ENCODE measurements at places on chromosomes 7 and 10.

DNA sequence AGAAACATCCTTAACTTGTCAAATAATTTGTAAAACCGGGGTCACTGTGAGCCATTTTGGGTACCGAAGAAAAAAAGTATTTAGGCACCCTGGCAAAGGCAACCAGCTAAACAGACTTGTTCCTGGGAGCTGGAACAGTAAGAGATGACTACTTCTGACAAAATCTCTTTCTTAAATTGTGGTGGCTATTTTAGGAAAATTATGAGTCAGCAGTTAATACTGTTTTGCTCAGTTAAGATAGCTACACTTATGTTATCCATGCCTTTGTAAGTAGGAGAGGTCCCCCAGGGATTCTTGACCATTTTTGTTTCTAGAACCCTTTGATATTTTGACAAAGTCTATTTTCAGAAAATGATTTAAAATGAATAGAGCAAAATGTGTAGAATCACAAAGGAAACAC lies 68.7 kb downstream of the TAX1BP1 start:
- DNase-seq = no peak

GRCh38 chr10:20596911-20597310 lies 300.2 kb downstream of the NEBL start:
- no peak for DNase-seq

DNA sequence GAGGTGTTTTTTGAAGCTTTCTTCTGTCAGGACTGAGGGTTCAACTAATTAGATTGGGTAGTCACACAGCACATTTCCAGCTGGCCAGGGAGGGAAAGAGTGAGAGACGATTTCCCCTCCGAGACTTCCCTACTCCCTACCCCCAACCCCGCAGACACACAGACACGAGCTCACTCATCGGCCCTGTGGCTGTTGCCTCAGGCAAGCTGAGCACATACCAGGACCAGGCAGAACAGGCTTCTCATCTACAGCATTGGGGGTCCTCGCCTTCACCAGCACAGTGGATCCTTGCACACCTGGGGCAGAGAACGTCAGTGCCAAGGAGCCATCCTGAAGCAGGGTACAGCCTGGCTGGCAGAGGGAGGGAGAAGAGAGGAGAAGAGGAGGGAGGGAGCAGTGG lies 144.1 kb downstream of the TMEM178B start:
- DNase-seq = no peak

- no peak for DNase-seq
Observed at GRCh38 chr10:109393425-109393824, 529.9 kb downstream of the XPNPEP1 start.

DNA sequence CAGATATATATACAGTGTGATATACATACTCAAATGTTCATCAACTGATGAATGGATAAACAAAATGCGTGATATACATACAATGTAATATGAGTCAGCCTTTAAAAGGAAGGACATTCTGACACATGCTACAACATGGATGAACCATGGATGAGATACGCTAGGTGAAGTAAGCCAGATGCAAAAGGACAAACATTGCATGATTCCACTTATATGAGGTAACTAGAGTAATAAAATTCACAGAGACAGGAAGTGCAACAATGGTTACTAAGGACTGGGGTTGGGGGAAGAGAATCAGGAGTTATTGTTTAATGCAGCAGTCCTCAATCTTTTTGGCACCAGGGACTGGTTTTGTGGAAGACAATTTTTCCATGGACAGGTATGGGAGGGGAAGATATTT lies 47.3 kb upstream of the PIK3AP1 start:
- DNase-seq = no peak

GRCh38 chr10:93420091-93420490 lies 62.0 kb downstream of the MYOF start:
- no peak for DNase-seq

- no peak for DNase-seq
Observed at GRCh38 chr7:131673576-131673975, 117.1 kb upstream of the PODXL start.

DNA sequence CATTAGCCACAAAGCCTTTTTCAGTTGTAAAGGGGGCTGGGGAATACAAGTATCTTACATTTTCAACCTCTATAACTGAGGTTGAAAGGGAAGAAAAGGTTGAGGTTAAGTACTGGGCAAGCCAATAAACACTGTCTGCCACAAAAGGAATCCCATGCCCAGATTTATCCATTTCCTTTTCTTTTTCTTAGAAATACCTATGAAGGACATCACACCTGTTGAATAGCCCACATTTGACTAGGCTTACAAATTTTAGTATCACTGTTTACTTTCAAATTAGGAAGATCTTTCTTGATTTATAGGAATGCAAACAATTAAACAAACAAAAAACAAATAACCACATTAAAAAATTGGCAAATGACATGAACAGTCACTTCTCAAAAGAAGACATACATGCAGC lies 81.0 kb upstream of the CAV2 start:
- DNase-seq = no peak

All from NCI-H1092 treated with DMSO at 0.1 percent for 48 hours (cell line).